ENCODE measurements at places on chromosomes 3 and 15. TPM values are rescaled to one million over a fixed set of nuclear protein-coding genes. Genes with fewer than 3 reads are reported as not detected.

ERICH6 gene
- not detected for total RNA-seq

TMEM45A gene
- total RNA-seq: 16.9 TPM

RPL29 gene
- 573 TPM for total RNA-seq

RASL12 gene
- 18.6 TPM for total RNA-seq

AGBL1 gene
- total RNA-seq: 3.7 TPM

PIGBOS1 gene
- 16.5 TPM for total RNA-seq

LZTFL1 gene
- total RNA-seq: 55.7 TPM

LMCD1 gene
- total RNA-seq: 65.8 TPM

ITGB5 gene
- 79.6 TPM for total RNA-seq

GRK7 gene
- 1.3 TPM for total RNA-seq

CPB1 gene
- total RNA-seq: 6.6 TPM

All from camera-type eye (tissue), 1 donor.